Renal cortical epithelial cell (primary cell): ENCODE measurements at places on chromosomes 7 and 10. TPM values are rescaled to one million over a fixed set of nuclear protein-coding genes. Genes with fewer than 3 reads are reported as not detected.

- DNase-seq = no peak
Observed at GRCh38 chr7:120582916-120583315, 275.0 kb downstream of the TSPAN12 start.

GRCh38 chr7:72053292-72053691 lies 358.8 kb downstream of the CALN1 start:
- no peak for DNase-seq

DNA sequence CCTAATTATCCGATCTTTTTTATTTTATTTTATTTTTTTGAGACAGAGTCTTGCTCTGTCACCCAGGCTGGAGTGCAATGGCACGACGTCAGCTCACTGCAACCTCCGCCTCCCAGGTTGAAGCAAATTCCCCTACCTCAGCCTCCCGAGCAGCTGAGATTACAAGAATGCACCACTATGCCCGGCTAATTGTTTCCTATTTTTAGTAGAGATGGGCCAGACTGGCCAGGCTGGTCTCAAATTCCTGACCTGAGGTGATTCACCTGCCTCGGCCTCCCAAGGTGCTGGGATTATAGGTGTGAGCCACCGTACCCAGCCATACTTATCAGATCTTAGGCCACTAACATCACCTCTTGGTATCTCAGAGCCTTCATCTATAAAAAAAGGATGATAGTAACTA lies 4.9 kb downstream of the SLC25A13 start:
- DNase-seq = peak; percentile 47

DNA sequence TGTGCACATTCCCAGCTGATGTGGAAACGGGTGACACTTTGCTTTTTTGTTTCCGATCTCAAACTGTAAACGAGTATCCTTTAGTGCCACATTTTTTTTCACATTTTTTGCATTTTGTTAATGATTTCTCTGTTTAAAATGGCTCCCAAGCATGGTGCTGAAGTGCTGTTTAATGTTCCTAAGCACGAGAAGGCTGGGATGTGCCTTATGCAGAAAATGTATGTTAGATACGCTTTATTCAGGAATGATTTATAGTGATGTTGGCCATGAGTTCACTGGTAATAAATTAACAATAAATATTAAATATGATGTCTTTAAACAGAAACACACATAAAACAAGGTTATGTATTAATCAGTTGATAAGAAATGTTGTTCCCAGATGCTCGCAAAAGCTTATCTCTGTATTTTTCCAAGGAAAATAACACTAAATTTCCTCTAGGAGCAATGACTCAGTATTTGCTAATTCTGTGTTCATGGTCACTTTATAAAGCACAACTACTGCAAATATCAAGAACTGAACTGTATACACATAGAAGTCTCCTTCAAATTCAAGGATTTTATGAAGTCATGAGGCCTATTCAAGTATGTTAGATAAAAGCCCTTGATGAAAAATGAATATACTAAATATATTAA lies 305.9 kb upstream of the SMIM30 start:
- no peak for DNase-seq

- DNase-seq = no peak
Observed at GRCh38 chr10:109386921-109387320, 536.4 kb downstream of the XPNPEP1 start.

The MRC1 gene
- 0.10 and 0.17 TPM in 2 replicates for total RNA-seq

The BNIP3 gene
- total RNA-seq = 141 and 278 TPM in 2 replicates

The EPDR1 gene
- total RNA-seq = 83.4 and 90.1 TPM in 2 replicates
